ENCODE measurements at places on chromosomes 4 and X. TPM values are rescaled to one million over a fixed set of nuclear protein-coding genes. Genes with fewer than 3 reads are reported as not detected.

GRCh38 chr4:53818104-53818503 is 226.8 kb upstream of the LNX1 start:
- H3K36me3 ChIP-seq = no peaks in the 10 kb centered on the region
- H3K27me3 ChIP-seq = peaks cover 7% of the 10 kb centered on the region
- no peaks in the 10 kb centered on the region for H3K4me1 ChIP-seq

DNA sequence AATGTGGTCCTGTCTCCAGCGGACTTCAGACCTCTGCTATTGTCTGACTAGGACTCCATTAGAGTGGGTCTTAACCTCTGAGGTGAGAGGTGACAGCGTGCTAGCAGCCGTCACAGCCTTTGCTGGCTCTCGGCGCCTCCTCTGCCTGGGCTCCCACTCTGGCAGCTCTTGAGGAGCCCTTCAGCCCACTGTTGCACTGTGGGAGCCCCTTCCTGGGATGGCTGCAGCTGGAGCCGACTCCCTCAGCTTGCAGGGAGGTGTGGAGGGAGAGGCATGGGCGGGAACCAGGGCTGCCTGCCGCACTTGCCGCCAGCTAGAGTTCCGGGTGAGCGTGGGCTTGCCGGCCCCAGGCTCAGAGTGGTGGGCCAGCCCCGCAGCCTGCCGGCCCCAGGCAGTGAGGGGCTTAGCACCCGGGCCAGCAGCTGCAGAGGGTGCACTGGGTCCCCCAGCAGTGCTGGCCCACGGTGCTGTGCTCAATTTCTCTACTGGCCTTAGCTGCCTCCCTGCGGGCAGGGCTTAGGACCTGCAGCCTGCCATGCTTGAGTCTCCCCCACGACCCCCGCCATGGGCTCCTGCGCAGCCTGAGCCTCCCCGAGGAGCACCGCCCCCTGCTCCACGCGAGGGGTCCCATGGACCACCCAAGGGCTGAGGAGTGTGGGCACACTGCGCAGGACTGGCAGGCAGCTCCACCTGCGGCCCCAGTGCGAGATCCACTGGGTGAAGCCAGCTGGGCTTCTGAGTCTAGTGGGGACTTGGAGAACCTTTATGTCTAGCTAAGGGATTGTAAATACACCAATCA is 163.4 kb upstream of the ITM2A start:
- H3K27me3 ChIP-seq = no peaks in the 10 kb centered on the region
- no peak overlapping the region for H3K4me3 ChIP-seq
- no peaks in the 10 kb centered on the region for H3K4me1 ChIP-seq
- H3K27ac ChIP-seq = no peak overlapping the region
- peaks cover 3% of the 10 kb centered on the region for H3K36me3 ChIP-seq
- no peak for DNase-seq

DNA sequence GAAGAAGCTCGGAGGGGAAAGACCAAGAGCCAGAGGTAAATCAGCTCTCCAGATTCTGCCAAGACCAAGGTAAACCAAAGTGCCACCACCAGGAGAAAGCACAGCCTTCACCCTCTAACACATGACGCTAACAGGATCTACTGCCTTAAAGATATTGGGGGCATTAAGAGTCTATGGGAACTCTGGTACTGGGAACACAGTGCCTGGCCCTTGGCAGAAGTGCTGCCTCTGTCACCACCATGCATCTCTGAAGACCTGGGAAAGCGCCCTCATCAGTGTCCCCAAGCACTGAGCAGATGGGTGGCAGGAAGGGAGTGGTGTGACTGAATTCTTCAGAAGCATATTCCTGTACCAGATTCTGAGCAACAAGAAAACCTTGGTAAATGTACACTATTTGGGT is 1.3 kb downstream of the QDPR start:
- DNase-seq = no peak
- H3K4me1 ChIP-seq = peaks cover 39% of the 10 kb centered on the region
- no peaks in the 10 kb centered on the region for H3K27me3 ChIP-seq
- H3K36me3 ChIP-seq = peaks cover 10% of the 10 kb centered on the region
- peak overlapping the region; percentile 93 for H3K4me3 ChIP-seq

DNA sequence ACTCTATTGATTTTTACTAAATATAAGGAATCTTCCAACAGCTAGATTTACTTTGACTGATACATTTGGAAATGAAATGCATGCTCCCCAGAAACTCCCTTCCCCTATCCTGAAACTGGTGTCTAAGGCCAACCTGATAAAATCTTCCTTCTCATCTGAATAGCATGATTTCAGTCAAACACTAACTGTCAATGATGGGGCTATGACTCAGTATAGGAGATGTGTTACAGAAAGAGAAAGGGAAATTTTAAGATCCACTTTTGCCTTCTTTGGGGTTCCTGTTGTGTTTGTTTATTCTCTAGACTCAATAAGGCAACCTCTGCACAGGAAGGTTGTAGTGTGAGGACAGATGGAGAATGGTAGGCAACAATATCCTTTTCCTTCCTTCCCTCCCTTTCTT is 160.7 kb downstream of the MOSPD2 start:
- no peaks in the 10 kb centered on the region for H3K36me3 ChIP-seq
- no peaks in the 10 kb centered on the region for H3K27me3 ChIP-seq
- H3K4me1 ChIP-seq = peaks cover 7% of the 10 kb centered on the region
- DNase-seq = no peak

DNA sequence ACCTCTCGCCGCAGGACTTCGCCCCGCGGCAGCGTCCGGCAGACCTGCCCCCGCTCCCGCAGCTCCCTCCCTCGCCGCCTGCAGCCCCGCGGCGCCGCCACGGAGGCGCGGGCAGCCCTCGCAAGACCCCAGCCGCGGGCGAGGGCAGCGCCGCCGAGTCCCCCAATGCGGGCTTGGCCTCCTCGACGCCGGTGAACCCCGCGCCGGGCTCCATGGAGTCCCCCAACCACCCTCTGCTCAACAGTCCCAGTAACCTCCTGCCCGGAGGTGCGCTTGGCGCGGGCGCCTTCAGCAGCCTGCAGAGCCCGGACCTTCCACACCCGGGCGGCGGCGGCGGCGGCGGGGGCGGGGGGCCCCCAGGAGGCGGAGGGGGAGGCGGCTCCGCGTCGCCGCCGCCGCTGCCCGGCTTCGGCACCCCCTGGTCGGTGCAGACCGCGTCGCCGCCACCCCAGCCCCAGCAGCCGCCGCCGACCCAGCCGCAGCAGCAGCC is 1.2 kb downstream of the CPEB2 start:
- peaks cover 24% of the 10 kb centered on the region for H3K4me1 ChIP-seq
- peak; percentile 77 for DNase-seq
- peaks cover 9% of the 10 kb centered on the region for H3K36me3 ChIP-seq
- peak overlapping the region; percentile 54 for H3K4me3 ChIP-seq

The ITGB1BP2 gene
- total RNA-seq = 5.8 TPM

DNA sequence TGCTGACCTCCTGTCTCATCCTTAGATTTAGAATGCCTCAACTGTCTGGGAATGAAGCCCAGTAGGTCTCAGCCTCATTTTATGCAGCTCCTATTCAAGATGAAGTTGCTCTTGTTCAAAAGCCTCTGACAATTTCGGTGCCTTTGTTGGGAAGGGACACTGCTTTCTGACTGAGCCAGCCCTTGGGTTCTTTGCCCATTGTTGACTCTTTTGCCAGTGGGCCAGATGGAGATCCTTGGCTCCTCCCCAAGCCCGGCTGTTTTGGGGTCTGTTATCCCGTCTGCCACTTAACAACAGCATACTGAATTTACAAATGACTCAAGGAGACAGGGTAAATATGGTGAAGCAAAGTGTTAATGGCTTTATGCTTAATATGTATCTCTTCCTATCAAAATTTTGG is 58.3 kb upstream of the PRKX start:
- H3K27ac ChIP-seq = no peak overlapping the region
- no peak for DNase-seq
- H3K4me1 ChIP-seq = no peaks in the 10 kb centered on the region
- no peaks in the 10 kb centered on the region for H3K27me3 ChIP-seq
- no peak overlapping the region for H3K4me3 ChIP-seq

GRCh38 chrX:39652336-39652735 is 445.4 kb downstream of the BCOR start:
- no peak overlapping the region for H3K4me3 ChIP-seq
- DNase-seq = no peak
- H3K27ac ChIP-seq = no peak overlapping the region
- no peaks in the 10 kb centered on the region for H3K27me3 ChIP-seq
- no peaks in the 10 kb centered on the region for H3K36me3 ChIP-seq

DNA sequence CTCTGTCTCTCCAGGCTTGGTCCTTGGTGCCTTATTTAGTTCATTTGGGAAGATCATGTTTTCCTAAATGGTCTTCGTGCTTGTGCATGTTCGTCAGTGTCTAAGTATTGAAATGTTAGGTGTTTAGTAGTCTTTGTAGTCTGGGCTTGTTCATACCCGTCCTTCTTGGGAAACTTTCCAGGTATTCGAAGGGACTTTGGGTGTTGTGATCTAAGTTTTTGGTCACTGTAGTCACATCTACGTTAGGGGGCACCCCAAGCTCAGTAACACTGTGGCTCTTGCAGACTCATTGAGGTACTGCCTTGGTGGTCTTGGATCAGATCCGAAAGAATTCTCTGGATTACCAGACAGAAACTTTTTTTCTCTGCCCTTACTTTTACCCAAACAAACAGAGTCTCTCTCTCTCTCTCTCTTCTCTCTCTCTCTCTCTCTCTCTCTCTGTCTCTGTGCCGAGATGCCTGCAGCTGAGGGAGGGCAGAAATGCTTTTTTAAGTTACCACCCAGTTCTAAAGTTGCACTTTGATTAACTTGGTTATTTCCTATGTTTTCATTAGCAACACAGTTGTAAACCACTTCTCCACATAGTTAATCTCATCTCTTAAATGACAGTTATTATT is 67.6 kb upstream of the SLC7A3 start:
- H3K4me1 ChIP-seq = peaks cover 6% of the 10 kb centered on the region
- peaks cover 7% of the 10 kb centered on the region for H3K27me3 ChIP-seq
- H3K36me3 ChIP-seq = no peaks in the 10 kb centered on the region
- DNase-seq = no peak
- no peak overlapping the region for H3K4me3 ChIP-seq

- H3K27me3 ChIP-seq = peaks cover 6% of the 10 kb centered on the region
- no peak for DNase-seq
- H3K27ac ChIP-seq = no peak within 1 kb of the TSS
- no peak within 1 kb of the TSS for H3K4me3 ChIP-seq
- H3K4me1 ChIP-seq = no peaks in the 10 kb centered on the region
- H3K36me3 ChIP-seq = no peaks in the 10 kb centered on the region
Measured at GRCh38 chrX:135170877-135171519, at the start of gene CT55. CT55 (minus strand) TSS chrX:135171398; CDS start chrX:135171171, 227 bp downstream.

The MXD4 gene
- 41.9 TPM for total RNA-seq

GRCh38 chr4:38060829-38061431 is 100.7 kb downstream of the PTTG2 start:
- peaks cover 14% of the 10 kb centered on the region for H3K4me1 ChIP-seq
- no peak overlapping the region for H3K4me3 ChIP-seq
- no peaks in the 10 kb centered on the region for H3K27me3 ChIP-seq
- DNase-seq = no peak

GRCh38 chr4:32519060-32519459 is 1798.9 kb downstream of the PCDH7 start:
- H3K36me3 ChIP-seq = no peaks in the 10 kb centered on the region
- no peaks in the 10 kb centered on the region for H3K27me3 ChIP-seq
- H3K4me3 ChIP-seq = no peak overlapping the region
- DNase-seq = no peak
- no peak overlapping the region for H3K27ac ChIP-seq
- no peaks in the 10 kb centered on the region for H3K4me1 ChIP-seq
